ENCODE measurements at places on chromosomes 3 and 15. TPM values are rescaled to one million over a fixed set of nuclear protein-coding genes. Genes with fewer than 3 reads are reported as not detected.

- DNase-seq: peak; percentile 2
These were observed 440.8 kb downstream of the ZNF385D start for GRCh38 chr3:21310161-21310560.

- no peak for DNase-seq
These were observed 76.3 kb downstream of the RAB11A start for GRCh38 chr15:65945616-65946015.

DNA sequence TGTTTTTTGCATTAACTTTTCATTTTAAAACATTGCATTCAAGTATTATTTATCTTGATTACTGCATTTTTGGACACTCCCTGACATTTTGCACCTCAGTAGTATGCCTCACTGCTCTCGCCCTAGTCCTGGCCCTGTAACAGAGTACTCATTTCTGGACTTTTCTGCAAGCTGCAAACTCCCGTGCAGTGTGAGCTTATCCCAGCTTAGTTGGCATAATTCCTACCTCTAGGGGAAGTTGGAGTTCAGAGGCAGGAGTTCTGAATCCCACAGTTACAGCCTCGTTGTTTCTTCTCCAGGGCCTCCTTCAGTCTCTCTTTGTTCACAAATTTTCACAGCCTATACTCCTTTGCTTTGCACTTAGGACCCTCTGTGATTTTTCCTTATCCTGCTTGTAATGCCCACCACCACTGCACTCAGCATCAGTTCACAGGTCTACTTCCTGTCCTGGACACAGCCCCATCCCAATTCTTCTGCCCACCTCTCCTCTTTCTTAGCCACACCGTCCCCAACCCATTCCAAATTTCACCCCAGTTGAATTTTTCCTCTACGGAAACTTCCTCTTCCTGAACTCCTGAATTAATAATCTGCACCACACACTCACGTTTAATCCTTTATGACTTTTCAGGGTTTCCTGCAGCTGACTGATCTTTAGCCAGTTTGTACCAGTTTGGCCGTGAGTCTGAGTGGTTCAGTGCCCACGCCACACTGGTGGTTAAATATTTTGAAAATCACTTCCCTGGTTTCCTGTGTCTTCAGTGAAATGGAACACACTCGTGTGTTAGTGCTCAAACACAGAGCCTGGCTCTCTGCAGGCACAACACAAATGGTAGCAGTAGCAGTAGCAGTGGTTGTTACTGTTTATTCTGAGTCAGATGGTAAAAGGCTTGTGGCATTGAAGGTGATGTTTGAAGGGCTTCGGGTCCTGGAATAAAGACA, 6.3 kb upstream of the CTSH start:
- peak; percentile 48 for DNase-seq

GRCh38 chr15:71802770-71803169, 7.6 kb upstream of the NR2E3 start:
- no peak for DNase-seq

GRCh38 chr15:58962662-58963565, 24.5 kb upstream of the RNF111 start:
- DNase-seq: no peak

DNA sequence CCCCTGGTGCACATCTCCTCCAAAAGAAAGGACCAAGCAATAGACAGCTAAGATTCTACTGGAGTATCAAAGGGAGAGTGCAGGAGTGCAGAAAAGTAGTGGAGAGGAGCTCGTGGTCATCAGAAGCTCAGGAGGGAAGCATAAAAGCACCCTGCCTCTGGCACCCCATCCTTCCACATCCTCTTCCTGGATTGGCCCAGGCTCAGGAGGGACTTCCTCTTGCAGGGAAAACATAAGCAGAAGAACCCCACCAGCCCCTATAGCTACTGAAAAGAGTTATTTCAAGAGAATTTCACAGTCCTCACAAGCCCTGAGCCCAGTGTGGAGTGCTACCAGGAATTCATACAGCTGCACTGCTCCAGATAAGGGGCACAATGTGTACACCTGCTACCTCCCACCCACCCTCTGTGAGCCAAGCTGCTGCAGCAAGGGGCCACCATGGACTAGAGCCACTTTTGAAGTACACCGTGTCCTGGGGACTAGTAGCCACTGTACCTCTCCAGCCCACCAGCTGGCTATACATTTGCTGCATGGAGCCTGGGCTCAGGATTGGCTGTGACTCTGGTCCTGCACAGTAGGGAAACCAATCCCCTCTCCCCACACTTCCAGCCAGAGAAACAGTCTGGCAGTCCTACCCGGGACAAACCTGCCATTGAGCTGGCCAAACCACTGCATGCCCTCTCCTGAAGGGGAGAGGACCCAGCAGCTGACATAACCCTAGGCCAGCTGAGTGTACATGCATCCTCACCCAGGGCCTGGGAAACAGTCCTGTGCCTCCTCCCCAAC, 43.0 kb downstream of the CD200R1 start:
- DNase-seq: no peak

GRCh38 chr3:42667523-42668412, 14.3 kb downstream of the ZBTB47 start:
- DNase-seq: no peak

- no peak for DNase-seq
These were observed 57.8 kb downstream of the NCEH1 start for GRCh38 chr3:172653004-172653572.

GRCh38 chr3:163508206-163508605, 1570.1 kb downstream of the SI start:
- DNase-seq: no peak

DNA sequence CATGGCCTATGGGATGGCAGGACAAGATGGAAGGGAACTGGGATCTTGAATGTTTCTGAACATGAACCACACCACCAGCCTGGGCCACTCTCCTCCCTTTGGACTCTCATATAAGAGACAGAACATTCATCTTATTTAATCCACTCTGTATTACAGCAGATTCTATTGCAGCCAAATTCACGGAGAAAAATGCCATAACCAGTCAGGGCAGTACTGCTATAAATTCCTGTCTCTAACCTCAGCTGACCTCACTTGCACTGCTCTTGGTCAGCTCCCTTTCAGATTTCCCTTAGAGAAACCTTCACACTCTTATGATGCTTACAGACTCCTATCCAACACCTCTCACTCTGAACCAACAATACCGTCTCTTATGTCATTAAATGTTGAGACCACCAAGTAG, 101.4 kb downstream of the RYK start:
- DNase-seq: no peak

DNA sequence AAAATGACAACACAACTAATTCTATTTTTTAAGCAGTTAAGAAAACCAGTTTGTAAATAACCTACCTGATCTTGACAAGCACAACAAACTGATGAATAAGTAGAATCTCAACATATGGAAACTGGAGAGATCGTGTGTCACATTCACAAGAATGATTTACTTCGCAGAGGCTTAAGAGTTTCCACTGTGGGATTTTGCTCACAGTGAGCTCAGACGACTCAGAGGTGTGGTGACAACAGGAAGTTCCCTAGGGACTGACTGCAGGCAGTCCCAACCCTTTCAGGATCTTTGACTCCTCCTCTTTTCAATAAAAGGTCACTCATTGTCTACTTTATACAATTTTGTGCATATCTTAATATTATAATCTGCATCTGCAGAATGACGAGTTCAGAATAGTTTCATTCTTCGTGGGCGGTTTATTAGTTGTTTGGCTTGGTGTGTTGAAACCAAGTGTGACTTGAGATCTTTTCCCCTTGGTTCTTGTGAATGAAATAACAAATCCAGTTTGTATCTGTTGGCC, at the start of gene LIPH:
LIPH (minus strand) TSS at position 231 of the 520 bp plus-strand sequence; CDS start at position 114, 117 bp downstream.
- DNase-seq: peak; percentile 30

DNA sequence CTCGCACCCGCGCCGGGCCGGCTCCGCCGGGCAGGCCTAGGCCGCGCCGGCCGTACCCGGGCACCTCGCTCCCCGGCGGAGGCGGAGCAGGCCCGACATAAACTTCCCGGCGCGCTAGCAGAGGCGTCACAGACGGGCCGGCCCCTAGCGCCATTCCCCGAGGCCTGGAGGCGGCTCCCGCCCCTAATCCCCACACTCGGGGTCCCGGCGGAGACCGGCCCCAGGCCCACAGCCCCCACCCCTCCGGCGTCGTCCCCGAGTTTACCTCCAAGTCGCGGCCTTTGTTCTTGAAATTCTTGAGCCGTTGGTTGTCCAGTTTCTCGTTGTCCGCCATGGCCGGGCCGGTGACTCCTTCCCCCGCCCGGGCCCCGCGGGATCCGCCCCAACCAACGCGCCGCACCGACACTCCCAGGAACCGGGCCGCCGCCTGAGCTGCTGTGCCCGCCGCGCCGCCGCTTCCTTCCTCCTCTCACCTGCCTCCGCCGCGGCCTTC, 376 bp downstream of the KPNA4 start:
- DNase-seq: peak; percentile 51

GRCh38 chr3:159604151-159604581, 384.5 kb upstream of the IL12A start:
- peak; percentile 68 for DNase-seq

- DNase-seq: peak; percentile 2
These were observed 143.9 kb downstream of the GABRB3 start for GRCh38 chr15:26628879-26629529.

- DNase-seq: no peak
These were observed 51.8 kb upstream of the B3GALNT1 start for GRCh38 chr3:161156936-161157335.

DNA sequence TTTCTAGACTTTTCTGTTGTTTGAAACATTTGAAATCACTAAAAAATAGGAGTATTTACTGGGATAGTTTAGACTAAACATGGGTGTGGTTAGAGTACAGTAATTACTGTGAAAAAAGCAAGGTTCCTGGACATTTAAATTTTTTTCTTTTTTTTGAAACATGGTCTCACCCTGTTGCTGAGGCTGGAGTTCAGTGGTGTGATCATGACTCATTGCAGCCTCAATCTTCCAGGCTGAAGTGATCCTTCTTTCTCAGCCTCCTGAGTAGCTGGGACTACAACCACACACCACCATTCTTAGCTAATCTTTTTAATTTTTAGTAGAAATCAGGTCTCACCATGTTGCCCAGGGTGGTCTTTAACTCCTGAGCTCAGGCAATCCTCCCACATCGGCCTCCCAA, 20.4 kb upstream of the CELF6 start:
- DNase-seq: peak; percentile 12

DNA sequence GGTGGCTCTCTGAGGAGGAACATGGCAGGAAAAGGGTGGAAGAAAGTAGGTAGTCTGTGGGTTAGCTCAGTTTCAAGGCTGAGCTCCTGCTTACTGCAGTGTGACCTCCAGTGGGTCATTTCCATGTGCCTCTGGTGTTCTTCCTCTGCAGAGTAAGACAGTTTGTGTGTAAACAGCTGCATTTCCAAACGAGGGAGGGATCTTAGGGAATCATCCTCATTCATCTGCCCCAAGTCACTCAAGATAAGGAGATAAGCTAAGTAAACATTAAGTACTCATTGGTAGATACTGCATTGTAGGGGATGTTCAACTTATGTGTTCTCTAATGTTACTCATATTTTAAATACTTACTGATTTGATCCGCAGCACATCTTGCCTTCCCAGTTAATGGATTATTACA, 83.6 kb downstream of the CLSTN2 start:
- DNase-seq: no peak

- no peak for DNase-seq
These were observed 40.9 kb downstream of the APH1B start for GRCh38 chr15:63318344-63318743.

GRCh38 chr3:139540651-139541531, 1.3 kb upstream of the RBP1 start:
- DNase-seq: no peak

GRCh38 chr3:127899766-127900165, 15.3 kb upstream of the KBTBD12 start:
- no peak for DNase-seq

DNA sequence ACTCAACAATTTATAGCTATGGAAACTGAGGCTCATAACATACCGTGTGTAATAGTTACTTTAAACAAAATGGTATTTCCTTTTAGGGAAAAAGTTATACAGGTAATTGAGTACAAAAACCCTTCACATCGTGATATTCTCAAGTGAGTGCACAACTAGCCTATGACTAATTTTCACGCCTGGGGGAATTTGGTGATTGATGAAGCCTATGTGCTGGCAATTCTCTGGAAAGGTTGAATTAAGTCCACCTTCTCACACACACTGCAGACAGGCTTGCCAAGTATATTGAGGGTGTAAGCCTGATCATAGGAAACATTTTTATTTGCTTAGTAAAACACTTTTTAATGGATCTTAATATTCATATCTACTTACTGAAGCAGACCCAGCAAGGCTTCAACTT, 41.3 kb upstream of the ROBO2 start:
- DNase-seq: no peak

GRCh38 chr3:146590521-146590920, 14.6 kb downstream of the PLSCR5 start:
- DNase-seq: peak; percentile 40

DNA sequence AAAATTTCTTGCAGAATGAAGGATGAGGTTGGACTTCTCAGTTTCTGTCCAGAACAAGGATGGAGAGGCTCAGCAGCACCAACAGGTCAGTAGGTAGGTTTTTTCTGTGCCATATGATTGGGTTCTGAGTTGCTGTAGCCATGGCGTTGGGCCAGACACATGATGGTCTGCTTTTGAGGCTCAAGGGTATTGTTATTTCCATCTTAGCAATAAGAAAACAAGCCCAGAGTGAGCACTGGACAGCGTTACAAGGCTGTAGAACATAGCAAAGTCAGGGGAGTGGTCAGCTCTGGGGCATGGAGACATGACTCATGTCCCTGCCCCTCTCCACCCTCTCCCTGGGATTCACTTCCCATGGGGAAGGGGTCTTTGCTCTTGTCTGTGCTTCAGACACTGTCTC, 137.6 kb upstream of the TOPAZ1 start:
- DNase-seq: no peak

DNA sequence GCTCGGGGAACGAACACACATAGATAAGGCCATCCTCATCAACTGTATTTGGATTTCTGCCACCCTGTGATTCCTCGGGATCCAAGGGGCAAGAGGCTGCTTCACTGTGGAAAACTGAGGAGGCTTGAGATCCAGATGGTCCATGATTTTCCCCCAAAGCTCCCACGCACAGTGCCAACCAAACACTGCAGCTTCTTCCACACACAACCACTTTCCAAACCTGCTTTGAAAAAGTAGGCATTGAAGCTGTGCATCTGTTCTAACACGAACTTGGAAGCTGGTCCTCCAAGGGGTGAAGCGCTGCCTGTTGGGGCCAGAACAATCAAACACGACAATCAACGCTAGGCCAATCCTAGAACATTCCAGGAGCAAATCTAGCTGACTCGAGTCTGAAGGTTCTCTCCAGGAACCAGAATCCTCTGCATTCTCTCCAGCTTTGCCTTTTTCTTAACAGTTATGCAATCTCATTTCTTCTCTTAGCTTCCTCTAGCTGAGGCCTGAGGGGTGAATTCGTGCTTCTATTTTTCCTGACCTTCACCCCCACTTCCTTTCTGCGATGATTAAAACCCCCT, 104.4 kb downstream of the LRRK1 start:
- DNase-seq: no peak

The PCYT1A gene
- total RNA-seq: 127 TPM

The LRTM1 gene
- total RNA-seq: not detected

The CNTN4 gene
- total RNA-seq: under 0.01 TPM

The THBS1 gene
- total RNA-seq: 3,217 TPM

The LYZL4 gene
- total RNA-seq: not detected

The C3orf80 gene
- not detected for total RNA-seq

The GLDN gene
- total RNA-seq: under 0.01 TPM

The CFAP44 gene
- total RNA-seq: 1.9 TPM

Data from IMR-90 (cell line).